ENCODE measurements at places on chromosomes 4 and X.

DNA sequence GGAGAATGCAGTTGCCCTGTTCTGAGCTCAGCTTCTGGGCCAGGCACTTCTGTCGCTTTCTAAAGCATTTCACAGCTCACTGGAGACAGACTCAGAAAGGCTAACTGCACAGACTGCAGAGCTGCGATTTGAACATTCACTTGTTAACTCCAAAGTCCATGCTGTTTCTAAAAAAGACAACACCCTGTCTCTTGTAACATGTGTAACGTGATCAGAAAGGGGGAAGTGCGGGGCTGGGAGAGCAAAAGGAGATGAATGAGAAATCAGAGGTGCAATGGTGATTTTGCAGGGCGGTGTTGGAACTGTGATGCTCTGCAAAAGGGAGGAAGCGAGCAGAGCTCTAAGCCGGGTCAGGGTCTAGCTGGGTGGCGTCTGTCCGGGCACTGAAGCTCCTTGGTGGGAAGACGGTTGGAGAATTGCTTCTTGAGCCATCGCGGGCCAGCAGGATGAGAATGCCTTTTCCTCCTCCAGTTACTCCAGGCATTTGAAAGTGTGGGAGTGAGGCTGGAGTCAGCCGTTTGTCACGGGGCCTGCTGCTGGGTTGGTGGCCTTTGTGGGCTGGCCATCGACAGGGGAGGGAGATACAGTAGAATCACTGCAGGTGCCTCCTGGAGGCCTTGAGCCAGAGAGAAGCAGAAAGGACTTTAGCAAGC is 20.3 kb downstream of the TBC1D14 start:
- DNase-seq, result no peak

DNA sequence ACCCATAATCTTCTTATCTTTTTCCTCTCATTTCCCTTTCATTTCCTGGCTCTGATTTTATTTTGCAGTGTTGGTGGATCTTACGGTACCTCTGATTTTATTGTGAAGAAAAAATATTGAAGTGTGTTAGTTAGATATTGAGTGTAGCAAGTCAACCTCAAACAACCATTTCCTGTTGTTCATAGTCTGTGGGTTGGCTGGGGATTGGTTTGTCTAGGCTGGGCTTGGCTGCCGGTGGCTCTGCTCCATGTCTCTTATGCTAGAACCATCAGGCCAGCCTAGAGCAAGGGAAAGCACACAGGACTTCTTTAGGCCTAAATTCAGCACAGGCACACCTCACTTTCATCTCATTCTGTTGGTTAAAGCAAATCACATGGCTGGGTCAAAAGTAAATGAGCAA is 383.1 kb upstream of the LCORL start:
- DNase-seq, result no peak

- DNase-seq, result no peak
Measured at GRCh38 chrX:714131-714530, 83.5 kb downstream of the SHOX start.

DNA sequence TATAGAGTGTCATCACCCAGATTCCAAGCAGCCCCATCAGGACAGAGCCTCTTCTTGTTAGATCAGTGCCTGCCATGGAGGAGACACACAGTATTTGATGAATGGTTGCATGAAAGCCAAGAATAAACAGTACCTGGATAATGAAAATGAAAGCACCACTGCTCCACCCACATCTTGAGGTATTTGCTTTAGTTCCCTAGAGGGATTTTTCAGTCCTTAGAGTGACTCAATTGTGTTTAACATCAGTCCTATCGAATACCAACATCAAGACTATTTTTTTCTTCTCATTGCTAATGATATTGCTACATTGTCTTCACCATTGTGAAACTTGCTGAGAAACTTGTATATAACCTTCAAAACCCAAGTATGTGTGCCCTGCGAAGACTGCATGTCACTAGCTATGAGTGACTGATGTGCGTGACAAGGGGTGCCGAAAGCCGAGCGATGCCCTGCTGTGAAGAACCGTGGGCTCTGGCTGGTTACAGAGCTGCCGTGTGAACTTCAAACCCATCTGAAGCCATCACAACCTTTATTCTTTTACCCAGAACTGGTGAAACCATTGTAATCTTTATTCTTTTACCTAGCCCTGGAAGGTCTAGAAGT is 211.3 kb upstream of the FAT1 start:
- no peak for DNase-seq

DNA sequence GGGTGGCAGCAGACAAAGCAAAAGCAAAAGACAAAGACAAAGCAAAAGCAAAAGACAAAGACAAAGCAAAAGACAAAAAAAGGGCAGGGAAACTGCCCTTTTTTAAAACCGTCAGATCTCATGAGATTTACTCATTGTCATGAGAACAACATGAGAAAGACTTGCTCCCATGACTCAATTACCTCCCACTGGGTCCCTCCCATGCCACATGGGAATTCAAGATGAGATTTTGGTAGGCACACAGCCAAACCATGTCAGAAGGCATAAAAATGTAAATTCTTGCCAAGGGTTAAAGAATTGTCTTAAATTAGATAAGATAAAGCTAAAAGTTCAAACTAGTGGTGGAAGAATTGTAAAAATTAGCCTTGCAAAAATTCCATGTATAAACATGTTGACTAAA is 419.7 kb downstream of the TRAM1L1 start:
- DNase-seq, result no peak

Measured in stimulated activated CD8-positive, alpha-beta memory T cell treated with anti-CD3 and anti-CD28 coated beads, Interleukin-2, amount 100 ng/mL, for 48 hours (primary cell).